ENCODE measurements at places on chromosomes 7 and 10.

- no peak for DNase-seq
These were observed 116.9 kb downstream of the EVX1 start for GRCh38 chr7:27359181-27360125.

DNA sequence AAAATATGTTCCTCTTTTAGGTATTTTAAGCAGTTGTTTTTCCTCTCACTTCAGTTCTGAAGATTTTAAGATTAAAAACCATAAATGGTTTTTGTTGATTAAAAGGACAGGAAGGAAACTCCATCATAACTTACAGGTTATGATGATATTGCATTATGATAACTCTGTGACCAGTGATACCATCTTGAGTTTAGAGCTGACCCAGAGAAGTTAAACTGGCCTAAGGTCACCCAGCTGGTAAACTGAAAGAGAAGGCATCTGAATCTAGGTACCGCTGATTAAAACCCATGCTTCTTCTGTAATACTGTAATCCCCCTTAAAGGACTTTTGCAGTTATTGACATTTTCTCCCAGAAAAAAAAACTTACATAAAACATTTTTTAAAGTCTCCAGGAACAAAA, 29.6 kb downstream of the LOXL4 start:
- no peak for DNase-seq

- DNase-seq: no peak
These were observed 683 bp downstream of the CHAT start for GRCh38 chr10:49614242-49615198.

DNA sequence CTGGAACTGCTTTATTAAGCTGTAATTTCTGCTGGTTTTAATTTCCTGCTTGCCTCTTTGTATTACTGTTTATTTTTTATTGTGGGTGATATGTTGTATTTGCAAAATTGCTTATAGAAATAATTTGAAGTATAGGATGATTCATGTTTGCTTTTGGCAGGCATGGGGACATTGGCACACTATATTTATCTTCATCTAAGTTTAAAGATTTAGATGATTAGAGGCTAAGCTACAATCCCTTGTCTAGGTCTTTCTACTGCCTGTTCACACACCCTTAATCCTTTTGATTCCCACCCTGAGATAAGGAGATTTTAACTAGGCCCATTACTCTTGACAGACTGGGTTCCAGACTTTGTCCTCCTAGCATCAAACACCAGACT, 182.8 kb upstream of the KAT6B start:
- DNase-seq: no peak

GRCh38 chr10:14325325-14325955, 5.3 kb downstream of the FRMD4A start:
- DNase-seq: peak; percentile 45

DNA sequence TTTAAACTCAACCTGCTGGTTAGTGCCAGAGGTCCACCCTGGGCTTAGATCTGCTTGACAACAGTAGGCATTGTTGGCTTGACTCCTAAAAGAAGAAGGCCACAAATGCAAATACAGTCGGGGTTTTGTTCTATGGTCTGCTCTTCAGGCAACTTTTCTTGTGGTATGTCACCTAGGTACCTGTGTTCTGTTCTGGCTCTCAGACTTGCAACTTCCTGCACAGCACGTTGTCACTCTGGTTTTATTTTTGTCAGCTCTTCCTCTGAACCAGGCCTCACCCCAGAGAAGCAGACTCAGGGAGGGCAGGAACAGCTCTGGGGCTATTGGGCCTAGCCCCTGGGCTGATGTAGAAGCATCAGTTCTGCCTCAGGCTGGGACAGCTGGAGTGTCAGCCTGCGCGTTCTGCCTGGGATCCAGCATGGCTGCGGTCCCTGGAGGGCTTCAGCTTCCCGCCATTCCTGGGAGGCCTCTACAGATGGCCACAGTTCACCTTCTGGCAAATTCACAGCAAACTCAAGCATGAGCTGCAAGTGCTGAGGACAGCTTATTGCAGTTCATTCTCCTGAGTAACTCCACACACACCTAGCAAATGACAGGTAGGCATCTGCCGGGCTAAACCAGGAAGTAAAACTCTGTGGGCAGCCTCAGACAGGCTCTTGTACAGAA, 11.0 kb upstream of the PDCD4 start:
- DNase-seq: no peak

DNA sequence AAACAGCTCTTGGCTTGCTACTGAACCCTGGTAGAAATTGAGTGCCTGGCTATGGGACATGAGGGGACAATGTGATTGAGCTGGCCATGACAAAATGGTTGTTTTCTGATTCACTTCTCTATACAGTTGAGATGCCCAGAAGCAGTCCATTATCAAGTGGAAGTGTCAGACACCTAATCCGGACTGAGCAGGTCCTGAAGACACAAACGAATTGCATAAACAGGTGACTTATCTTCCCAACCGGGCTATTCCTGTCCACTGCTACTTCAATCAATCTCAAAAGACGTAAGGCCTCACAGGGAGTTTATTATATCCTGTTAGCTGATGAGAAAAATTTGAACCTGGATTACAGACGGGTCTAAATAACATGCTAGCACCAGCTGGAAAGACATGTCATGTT, 105.5 kb upstream of the WAC start:
- no peak for DNase-seq

- DNase-seq: no peak
These were observed 268.9 kb upstream of the KLF6 start for GRCh38 chr10:4053940-4054339.

- DNase-seq: no peak
These were observed 48.5 kb upstream of the BHLHA15 start for GRCh38 chr7:98162758-98163157.

- peak; percentile 18 for DNase-seq
These were observed 28.7 kb downstream of the PNPLA8 start for GRCh38 chr7:108497082-108497725.

- no peak for DNase-seq
These were observed 19.0 kb upstream of the ST8SIA6 start for GRCh38 chr10:17473228-17473950.

DNA sequence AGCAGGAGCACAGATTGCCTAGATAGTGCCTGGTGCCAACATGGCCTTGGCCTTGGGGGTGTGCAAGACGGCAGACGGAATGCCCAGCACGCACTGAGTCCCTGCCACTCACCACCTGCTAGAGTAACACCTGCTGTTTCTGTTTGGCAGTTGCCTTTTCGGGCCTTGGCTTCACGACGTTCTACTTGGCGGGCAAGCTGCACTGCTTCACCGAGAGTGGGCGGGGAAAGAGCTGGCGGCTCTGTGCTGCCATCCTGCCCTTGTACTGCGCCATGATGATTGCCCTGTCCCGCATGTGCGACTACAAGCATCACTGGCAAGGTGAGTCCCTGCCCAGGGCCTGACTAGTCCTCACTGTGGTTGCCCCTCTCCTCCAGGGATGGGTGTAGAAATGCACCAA, 118.0 kb downstream of the PLPP4 start:
- no peak for DNase-seq

- DNase-seq: no peak
These were observed 134.6 kb upstream of the TRIM24 start for GRCh38 chr7:138325434-138325833.

GRCh38 chr7:70068531-70068930, 470.3 kb downstream of the AUTS2 start:
- no peak for DNase-seq

DNA sequence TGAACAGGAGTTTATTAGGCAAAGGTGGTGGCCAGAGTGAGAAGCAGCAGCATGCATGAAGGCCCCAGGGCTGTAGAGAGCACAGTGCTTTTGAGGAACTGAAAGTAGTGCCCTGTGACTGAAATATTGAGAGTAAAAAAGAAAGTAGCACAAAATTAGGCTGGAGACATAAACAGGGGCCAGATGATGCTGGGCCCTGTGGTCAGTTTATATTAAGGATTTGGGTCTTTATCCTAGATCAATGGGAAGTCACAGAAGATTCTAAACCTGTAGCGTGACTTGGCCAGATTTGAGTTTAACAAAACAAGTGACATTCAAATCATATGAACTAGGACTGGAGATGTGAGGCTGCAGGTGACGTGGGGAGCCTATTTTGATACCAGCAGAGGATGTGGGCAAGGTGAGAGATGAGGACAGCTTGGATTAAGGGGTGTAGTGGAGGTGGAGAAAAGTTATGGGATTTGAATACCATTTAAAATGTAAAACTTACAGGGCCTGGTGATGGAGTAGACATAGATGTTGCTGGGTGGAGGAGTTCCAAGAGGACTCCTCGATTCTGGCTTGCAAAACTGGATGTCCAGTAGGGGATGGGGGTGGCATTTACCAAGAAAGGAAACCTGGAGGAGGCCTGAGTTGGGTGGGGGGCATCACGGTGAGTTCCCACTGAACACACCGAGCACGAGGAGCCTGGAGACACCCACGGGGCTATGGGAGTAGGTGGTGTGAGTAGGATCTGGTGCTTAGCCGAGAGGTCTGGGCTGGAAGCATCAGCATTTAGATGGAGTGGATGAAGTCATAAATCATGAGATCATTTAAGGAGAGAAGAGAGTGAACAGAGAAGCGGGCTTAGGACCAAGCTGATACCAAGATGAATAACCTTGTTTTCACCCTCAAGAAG, 52.8 kb downstream of the HHEX start:
- DNase-seq: no peak

DNA sequence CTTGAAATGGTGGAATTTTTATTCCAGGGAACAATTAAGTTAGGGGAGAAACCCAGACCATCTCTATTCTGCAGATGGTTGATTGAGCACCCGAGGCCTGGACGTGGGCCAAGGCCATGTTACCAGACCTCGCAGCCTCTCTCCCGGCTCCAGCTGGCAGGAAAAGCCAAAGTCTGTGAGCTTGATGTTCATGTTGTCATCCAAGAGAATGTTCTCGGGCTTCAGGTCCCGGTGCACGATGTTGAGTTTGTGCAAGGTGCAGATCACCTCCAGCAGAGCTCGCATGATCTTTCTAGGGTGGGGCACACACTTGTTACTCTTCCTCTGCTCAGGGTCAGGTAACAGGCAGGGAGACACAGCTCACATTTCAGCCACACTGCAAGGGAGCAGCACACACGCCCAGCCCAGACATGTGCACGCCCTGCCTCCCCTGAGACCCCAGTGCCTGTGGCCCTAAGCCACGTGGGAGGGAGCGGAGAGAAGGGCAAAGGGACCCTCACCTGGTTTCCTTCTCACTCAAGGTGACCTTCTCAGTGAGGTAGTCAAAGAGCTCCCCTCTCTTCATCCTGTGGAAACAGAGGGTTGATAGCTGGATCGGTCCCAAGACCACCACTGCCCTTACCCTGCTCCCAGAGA, 9.5 kb downstream of the PHKG1 start:
- no peak for DNase-seq

GRCh38 chr10:50260791-50261281, 9.5 kb upstream of the ASAH2 start:
- no peak for DNase-seq

DNA sequence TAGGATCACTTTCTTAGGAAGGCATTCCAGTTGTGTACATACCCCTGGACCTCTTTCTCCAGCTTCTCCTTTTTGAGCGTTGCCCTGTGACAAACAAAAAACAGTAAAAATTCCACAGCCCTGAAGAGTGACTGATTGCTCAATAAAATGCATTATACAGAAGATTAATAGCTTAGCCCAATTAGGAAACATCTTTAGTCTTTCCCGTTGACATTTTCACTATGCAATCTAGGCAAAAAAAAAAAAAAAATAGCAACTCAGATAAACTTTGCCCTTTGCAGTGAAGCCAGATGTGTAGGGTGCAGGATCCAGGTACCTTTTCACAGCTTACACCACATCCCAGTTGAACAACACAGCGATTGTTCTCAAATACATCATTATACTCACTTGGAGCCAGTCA, 17.9 kb downstream of the COL28A1 start:
- no peak for DNase-seq

All from activated CD4-positive, alpha-beta T cell treated with anti-CD3 and anti-CD28 coated beads for 24 hours (primary cell).